Activated CD4-positive, CD25-positive, alpha-beta regulatory T cell treated with anti-CD3 and anti-CD28 coated beads, Interleukin-2, amount 50 U/mL, for 24 hours (primary cell): ENCODE measurements at places on chromosomes 3 and 15.

DNA sequence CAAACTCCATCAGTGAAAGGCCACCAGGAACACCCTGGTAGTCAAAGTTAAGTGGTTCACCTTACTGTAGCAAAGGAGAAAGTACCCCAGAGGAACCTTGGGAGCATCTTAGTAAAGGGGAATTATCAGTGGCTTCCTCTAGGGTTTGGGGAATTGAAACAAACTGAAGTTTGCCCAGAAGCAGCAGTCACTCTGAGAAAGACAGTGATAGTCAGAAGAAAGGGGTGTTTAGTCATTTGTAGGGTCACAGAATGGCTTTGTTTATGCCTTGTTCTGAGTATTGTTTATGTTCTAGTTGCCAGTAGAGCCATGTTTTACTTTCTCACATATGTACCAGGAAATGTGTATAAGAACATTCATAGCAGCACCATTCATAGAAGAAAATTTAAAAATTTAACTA, 93.8 kb downstream of the FHIT start:
- no peak for ATAC-seq

- no peak for ATAC-seq
Observed at GRCh38 chr3:16633948-16634347, 28.7 kb upstream of the DAZL start.

DNA sequence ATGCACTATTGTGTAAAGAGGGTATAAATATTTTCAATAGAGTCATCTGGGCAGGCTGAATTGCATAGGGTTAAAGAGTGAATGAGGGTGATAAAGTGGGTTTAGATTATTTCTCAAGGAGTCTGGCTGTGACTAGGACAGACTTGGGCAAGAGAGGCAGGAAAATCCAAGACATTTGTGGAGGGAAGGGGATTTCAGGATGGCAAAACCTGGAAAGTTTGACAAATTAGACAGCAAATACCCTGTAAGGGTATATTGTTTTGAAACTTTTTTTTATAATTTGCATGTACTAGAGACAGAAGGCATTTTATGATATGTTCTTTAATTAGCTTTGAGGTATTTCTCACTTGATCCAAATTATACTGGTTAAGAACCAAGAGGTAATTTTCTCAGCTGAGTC, 17.1 kb downstream of the HGD start:
- ATAC-seq = no peak

DNA sequence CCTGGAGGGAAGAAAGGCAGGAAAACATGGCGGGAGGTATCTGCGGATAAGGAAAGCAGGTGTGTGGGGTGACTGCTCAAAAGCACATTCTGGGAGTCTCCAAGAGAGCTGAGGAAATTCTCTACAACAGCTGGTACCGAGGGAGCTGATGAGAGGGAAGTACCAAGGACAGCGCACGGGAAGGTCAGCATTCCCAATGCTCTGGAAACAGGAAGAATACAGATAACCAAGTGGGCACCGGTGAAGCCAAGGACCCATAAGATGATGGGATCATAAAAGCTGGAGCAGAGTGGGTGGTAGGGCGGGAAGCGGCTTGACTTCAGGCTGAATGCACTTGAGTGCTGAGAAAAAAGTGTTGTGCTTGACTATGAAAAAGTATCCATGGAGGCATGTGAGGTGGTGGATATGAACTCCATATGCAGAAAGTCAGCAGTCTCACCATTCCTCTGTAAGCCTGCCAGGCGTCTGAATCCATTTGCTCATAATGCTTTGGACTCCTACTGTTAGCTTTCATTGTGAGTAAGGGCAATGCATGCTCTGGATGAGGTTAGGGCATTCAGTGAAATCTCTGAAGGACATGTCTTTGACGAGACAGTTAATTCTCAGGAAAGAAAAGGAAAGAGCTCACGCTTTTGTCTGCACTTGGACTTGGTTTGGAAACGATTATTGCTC, 215.5 kb downstream of the NR1D2 start:
- no peak for ATAC-seq
